ENCODE measurements at places on chromosomes 12 and 14. TPM values are rescaled to one million over a fixed set of nuclear protein-coding genes. Genes with fewer than 3 reads are reported as not detected.

DNA sequence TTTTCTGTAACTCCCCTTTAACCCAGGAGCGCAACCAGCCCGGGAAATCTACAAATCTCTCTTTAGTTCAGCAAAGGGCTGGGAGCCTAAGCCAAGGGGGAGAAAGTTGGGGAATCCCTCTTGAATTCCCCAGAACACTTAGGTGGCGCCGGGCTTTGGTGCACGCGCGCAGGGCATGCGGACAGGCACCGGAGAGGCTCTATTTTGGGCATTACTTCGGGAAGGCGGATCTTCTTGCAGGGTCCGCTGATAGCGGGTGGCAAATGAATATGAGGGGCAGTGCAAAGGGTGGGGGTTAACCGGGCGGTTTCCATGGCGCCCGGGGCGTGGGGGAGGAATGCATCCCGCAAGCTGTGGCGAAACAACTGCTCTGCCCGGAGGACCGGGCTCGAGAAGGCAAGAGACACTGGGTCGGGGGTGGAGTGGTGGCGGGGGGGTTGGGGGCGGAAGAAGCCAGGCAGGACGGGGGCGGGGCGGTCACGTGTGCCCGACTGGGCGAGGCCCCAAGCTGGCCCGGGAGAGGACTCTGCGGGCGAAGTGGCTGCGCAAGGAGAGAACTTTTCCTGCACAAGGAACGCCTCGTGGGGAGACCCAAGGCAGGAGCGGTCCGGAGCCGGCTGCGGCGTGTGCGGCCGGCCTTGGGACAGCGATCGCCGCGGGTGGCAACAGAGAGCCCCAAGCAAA is at the start of gene FLVCR2:
Gene FLVCR2 (plus strand): TSS at position 519 of the 684 bp plus-strand sequence. CDS start 353 bp downstream, outside the sequence.
- peak; percentile 93 for DNase-seq

GRCh38 chr12:130142736-130143135 is 19.5 kb upstream of the FZD10 start:
- peak; percentile 67 for DNase-seq

DNA sequence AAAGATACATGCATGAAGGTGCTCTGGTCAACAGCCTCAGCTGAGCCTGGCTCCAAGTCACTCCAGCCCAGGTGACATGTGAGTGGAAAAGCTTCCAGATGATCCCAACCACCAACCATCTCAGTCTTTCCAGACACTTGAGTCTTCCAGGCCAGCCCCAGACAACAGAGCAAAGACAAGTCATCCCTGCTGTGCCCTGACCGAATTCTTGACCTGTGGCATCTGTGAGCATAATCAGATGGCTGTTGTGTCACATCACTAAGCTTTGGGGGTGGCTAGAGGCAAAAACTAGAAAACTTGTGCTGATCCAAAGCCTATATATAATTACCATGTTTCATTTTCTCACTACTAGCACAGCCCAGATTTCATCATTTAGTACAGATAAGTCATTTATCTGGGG is 50.8 kb upstream of the ISM2 start:
- DNase-seq: no peak

The FLRT2 gene
- 9.6 TPM for polyA plus RNA-seq
